ENCODE measurements at places on chromosomes 1 and 21.

GRCh38 chr1:84476225-84476624 is 2.8 kb upstream of the RPF1 start:
- DNase-seq: no peak

GRCh38 chr1:186283374-186283773 is 91.7 kb downstream of the TPR start:
- DNase-seq: no peak

DNA sequence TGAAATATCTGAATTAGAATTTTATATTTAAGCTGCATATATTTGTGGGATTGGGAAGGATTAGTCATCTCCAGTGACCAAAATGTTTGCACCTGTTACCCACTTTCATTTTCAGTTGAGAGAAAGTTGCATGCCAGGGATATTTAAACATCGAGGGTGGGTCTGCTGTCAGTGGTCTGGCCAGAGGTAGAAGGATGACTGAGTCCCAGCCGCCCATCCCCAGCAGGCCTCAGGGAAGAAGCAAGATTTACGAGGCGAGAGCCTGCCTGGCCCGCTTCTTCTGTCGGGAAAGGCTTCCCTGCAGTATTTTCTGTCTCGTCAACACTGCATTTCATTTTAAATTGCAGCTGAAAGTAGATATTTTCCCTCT is 1.4 kb upstream of the MAN1C1 start:
- no peak for DNase-seq

DNA sequence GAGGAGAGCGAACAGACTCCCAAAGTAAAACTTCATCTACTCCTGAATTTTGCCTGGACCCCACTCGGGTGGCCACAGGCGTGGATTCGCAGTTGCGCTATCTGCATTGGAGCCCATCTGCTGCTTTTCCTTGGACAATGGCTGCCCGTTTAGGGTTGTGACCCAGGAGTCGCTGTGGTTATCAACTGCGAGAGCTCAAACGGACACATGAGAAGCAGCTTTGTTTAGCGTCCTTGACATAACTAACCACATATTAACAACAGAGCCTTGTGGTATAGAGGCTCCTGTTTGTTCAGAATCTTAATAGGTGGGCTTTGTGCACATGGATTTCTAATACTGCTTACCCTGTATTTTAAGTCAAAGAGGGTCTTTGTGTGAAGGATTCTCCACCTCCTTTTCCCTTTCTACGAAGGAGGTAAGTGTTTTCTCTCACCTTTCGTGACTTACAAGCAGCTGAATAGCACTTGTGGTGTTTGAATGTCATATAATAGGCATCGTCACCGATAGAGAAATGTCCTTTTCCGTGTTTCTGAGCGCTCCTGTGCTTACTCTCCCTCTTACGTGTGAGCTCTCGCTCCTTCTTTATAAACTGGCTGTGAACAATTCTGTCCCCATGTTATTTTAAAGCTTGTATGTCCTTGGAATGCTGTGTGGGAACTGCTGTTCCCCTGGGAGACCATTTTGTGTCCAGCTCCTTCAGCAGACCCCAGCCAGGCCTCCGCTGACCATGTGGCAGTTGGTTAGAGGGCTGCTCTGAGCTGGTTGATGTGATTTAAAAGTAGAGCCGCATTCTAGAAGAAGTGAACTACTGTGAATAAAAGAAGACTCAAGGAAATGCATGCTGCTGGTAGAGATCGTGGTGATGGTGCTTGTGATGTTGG is 441.4 kb downstream of the RPS6KC1 start:
- DNase-seq: no peak

DNA sequence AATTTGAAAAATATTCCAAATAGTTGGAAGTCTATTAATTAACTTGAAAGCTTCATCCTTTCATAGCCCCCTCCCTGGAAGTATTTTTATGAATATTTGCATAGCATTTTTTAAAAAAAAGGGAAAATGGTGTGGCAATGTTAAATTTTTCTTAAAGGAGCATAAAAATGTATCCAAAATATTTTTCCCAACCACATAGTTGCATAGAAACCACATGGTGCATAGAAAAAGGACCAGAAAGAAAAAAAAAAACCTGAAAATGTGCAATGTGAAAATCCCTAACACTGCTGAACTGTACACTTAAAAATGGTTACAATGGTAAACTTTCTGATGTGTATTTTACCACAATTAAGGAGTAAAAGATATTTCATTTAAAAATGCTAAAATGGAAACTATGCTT is 8.0 kb downstream of the C1orf167 start:
- DNase-seq: no peak

DNA sequence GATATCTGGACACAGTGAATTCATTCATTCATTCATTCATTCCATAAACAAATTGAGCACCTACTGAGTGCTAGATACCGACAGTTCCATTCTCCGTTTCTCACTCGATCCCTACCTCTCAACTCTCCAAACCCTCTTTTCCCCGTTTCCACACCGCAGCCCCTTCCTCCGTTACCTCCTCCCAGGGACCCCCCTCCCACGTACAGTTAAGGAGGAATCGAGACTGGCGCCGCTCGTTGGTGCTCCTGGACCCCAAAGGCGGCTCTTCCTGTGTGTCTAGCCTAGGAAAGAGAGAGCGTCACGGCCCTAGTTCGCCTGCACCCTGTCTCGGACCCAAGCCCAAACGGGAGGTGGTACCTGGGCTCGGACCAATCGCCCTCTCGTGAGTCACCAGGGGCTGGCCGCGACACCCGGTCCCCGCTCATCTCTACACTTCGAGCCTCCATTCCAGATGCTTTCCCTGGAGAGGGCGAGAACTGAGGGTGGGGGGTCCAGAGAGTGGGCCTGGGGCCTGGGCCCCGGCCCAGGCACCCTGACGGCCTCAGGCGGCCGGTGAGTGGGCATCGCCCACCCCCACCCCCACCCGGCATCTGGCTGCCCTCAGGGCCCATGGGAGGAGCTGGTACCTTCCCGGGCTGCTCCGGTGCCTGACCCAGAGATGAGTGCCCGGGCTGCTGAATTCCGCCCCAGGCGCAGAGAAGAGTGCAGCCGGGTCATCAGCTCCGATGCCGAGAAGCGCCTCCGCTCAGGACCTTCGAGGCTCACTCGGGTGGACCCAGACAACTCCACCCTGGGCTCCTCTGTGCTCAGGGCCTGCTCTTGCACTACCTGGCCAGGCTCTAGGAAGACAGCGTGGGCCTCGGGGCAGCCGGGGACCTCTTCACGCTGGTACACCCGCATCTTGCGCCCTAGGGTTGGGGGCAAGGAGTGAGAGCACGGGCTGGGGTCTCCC is 4.9 kb downstream of the ARHGEF19 start:
- no peak for DNase-seq

All from fibroblast of lung (primary cell).